ENCODE measurements at places on chromosomes 2 and 18.

- DNase-seq, result peak; percentile 22
Measured at GRCh38 chr18:69444221-69444620, 43.5 kb downstream of the DOK6 start.

- DNase-seq, result no peak
Measured at GRCh38 chr2:237637429-237638135, 10.2 kb downstream of the LRRFIP1 start.

DNA sequence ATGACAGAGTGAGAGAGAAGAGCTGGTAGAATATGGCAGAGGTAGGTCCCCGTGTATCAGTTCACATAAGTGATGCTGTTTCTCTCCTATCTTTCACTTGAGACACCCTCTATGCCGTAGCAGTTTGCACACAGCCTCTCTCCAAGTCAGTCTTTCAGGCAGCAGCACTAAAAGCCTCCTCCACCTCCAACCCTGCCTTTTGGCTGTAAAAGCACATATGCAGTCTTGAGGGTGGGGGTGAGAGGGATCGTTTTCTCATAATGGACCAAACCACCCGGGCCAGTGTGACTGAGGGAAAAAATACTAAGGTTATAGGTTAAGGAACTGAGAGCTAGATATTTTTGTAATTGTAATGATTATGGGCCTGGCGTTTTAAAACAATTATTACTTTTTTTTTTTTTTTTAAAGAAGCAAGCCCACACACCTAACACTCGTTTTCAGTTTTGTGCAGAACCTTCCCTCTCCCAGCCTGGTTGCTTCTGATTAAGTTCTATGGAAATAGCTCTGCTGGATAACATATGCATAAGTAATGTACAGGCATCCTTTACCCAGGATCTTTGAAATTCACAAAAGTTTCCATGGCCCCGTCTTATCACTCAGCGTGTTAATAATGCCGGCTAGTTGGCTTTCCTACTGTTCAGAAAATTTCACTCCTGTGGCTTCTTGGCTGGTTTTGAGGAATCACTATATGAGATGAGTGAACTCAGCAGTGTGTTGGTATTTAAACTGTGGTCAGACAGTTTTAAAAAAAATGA lies 112.2 kb upstream of the MEIS1 start:
- DNase-seq, result no peak

GRCh38 chr2:83459456-83459855 lies 999.6 kb downstream of the SUCLG1 start:
- no peak for DNase-seq

DNA sequence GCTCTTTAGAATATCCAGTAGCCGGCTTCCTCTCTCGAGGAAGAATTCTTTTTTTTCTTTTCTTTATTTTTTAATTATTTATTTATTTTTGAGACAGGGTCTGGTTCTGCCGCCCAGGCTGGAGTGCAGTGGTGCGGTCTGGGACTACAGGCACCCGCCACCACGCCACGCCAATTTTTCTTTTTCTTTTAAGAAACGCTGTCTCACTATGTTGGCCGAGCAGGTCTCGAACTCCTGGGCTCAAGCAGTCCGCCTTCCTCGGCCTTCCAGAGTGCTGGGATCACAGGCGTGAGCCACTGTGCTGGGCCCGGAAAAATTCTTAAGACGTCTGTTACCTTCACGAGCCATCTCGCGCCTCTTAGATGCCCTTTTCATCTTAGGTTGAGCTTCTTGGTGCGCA lies 931 bp upstream of the TMEM131 start:
- no peak for DNase-seq
